ENCODE measurements at places on chromosomes 6 and 20. TPM values are rescaled to one million over a fixed set of nuclear protein-coding genes. Genes with fewer than 3 reads are reported as not detected.
A peak's percentile ranks its signal among the peaks of the same experiment; 100 is the strongest.

DNA sequence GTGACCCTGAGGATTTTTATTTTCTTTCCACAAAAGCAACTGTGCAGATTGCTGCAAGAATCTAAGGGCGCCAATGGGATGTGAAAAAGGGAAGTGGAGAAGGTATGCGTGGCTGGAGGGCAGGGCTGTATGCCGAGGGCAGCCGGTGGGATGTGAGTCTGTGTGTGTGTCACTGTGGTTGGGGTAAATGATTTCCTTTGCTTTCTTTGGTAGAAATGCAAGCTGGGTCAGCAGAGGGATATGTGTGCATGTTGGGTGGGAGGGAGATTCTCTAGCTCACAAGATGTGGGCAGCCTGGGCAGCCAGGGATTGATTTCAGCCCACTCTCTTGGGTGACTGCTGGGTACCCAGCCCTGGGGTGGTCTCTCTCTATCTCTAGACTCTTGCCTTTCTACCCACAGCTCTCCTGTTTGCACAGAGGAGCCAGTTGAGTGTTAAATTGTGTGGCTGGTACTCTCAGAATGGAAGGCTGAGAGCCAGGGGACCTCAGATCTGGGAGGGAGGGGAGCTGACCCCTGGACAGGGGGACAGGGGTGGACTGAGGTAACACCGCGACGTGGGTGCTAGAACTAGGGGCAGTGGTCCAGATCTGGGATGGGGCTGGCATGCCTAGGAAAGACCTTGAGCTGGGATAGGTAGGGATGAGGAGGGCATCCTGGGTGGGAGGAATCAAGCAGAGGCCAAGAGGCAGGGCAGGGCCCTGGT lies 136.8 kb upstream of the RNF24 start:
- DNase-seq, result no peak
- peaks cover 12% of the 10 kb centered on the region for H3K27me3 ChIP-seq
- no peak overlapping the region for H3K27ac ChIP-seq
- peaks cover 8% of the 10 kb centered on the region for H3K4me1 ChIP-seq
- H3K36me3 ChIP-seq, result no peaks in the 10 kb centered on the region

DNA sequence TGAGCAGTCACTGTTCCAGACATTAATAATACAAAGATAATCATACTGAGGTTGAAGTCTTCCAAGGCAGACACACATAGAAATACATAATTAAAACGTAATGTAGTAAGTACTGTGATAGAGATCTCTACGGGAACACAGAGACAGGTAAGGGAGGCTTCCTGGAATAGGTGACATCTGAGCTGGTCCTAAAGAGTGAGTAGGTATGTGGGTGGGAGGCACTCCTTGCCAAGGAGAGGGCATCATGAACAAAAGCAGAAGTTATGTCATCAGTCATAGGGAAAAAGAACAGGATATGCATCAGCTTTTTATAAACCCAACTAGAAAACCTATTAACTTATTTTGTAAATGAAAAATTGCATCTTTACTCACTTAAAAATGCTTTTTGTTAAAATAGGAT lies 110.0 kb downstream of the MAP7 start:
- DNase-seq, result no peak
- H3K4me1 ChIP-seq, result no peaks in the 10 kb centered on the region
- H3K27ac ChIP-seq, result no peak overlapping the region
- no peaks in the 10 kb centered on the region for H3K36me3 ChIP-seq
- no peaks in the 10 kb centered on the region for H3K27me3 ChIP-seq

The BHLHE23 gene
- not detected for total RNA-seq

DNA sequence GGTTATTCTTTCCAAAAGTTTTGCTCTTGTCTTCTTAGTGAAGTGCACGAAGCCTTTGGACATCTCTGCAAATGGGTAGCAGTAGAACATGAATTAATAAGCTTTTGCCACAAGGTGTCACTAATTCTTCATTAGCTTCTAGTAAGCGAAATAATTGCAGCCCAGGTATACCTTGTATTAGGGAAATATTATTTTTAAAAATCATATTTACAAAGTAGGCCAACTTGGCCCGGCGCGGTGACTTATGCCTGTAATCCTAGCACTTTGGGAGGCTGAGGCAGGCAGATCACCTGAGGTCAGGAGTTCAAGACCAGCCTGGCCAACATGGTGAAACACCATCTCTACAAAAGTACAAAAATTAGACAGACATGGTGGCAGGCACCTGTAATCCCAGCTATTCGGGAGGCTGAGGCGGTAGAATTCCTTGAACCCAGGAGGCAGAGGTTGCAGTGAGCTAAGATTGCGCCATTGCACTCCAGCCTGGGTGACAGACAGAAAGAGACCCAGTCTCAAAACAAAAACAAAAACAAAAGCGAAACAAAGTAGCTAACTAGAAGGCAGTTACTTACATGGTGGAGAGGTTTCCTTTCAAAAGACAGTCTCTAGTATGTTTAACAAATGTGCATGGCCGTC lies 8.8 kb upstream of the RSPH3 start:
- H3K4me1 ChIP-seq, result peaks cover 44% of the 10 kb centered on the region
- H3K27me3 ChIP-seq, result no peaks in the 10 kb centered on the region
- peak; percentile 54 for DNase-seq
- H3K36me3 ChIP-seq, result no peaks in the 10 kb centered on the region

- no peaks in the 10 kb centered on the region for H3K27me3 ChIP-seq
- H3K36me3 ChIP-seq, result no peaks in the 10 kb centered on the region
- DNase-seq, result no peak
- no peak overlapping the region for H3K4me3 ChIP-seq
- H3K4me1 ChIP-seq, result peaks cover 4% of the 10 kb centered on the region
These were observed 115.4 kb downstream of the DTNBP1 start for GRCh38 chr6:15547400-15547799.

Data from CD4-positive, alpha-beta memory T cell (primary cell).